Cardiac atrium fibroblast (primary cell): ENCODE measurements at places on chromosomes 7 and 10. TPM values are rescaled to one million over a fixed set of nuclear protein-coding genes. Genes with fewer than 3 reads are reported as not detected.

The ABCC2 gene
- 0.32 and 0.54 TPM in 2 replicates for total RNA-seq

The GSTO1 gene
- 159 and 195 TPM in 2 replicates for total RNA-seq

The SFXN4 gene
- total RNA-seq, result 14.6 and 70.4 TPM in 2 replicates

The ADAM22 gene
- 0.16 and 0.54 TPM in 2 replicates for total RNA-seq

The ZNF680 gene
- 7.1 and 17.9 TPM in 2 replicates for total RNA-seq

The AGBL3 gene
- under 0.01 TPM in 2 replicates for total RNA-seq

The NPTX2 gene
- 49.5 and 88.5 TPM in 2 replicates for total RNA-seq

The SUFU gene
- total RNA-seq, result 7.4 and 11.2 TPM in 2 replicates

The FBH1 gene
- total RNA-seq, result 78.3 and 92.5 TPM in 2 replicates

The FAM131B gene
- 0.36 and 0.97 TPM in 2 replicates for total RNA-seq

The ADD3 gene
- 191 and 202 TPM in 2 replicates for total RNA-seq

The PRPS1L1 gene
- not detected in 2 replicates for total RNA-seq

The PDZD7 gene
- total RNA-seq, result 0.54 and 1.3 TPM in 2 replicates

The TMEM26 gene
- 0.16 TPM in 1 of 2 replicates, not detected in the other for total RNA-seq

The TCAF2 gene
- 7.8 and 12.3 TPM in 2 replicates for total RNA-seq

The SLC39A12 gene
- total RNA-seq, result not detected in 2 replicates

The NEUROD6 gene
- not detected in 2 replicates for total RNA-seq

The CCDC3 gene
- 11.2 and 12.2 TPM in 2 replicates for total RNA-seq

The DUSP5 gene
- total RNA-seq, result 17.7 and 28.5 TPM in 2 replicates

The CAMK1D gene
- total RNA-seq, result 1.6 and 2.9 TPM in 2 replicates

The PON3 gene
- not detected in 2 replicates for total RNA-seq

The TAC1 gene
- total RNA-seq, result 5.2 TPM in 1 of 2 replicates, not detected in the other

The GATA3 gene
- 5.7 TPM in 1 of 2 replicates, not detected in the other for total RNA-seq

The CYP2W1 gene
- total RNA-seq, result not detected in 2 replicates

The ETV1 gene
- total RNA-seq, result 4.3 and 6.3 TPM in 2 replicates

The HTRA1 gene
- 123 and 135 TPM in 2 replicates for total RNA-seq

The ENO4 gene
- 0.16 TPM in 1 of 2 replicates, not detected in the other for total RNA-seq

The CYP3A4 gene
- not detected in 2 replicates for total RNA-seq

The AKR1C8 gene
- not detected in 2 replicates for total RNA-seq

The NEURL1 gene
- not detected in 2 replicates for total RNA-seq

The AQP1 gene
- 4.4 and 7.9 TPM in 2 replicates for total RNA-seq

The ATOH7 gene
- total RNA-seq, result not detected in 2 replicates

The ANKMY2 gene
- 6.8 and 9.2 TPM in 2 replicates for total RNA-seq

The ANKRD61 gene
- not detected in 2 replicates for total RNA-seq

The ABI1 gene
- total RNA-seq, result 30.3 and 35.9 TPM in 2 replicates

The UNCX gene
- total RNA-seq, result not detected in 2 replicates

The TRIM50 gene
- not detected in 2 replicates for total RNA-seq

The GCC1 gene
- 15.5 and 19.0 TPM in 2 replicates for total RNA-seq

The ADAMTS14 gene
- total RNA-seq, result 0.18 and 1.3 TPM in 2 replicates

The SGMS1 gene
- 46.0 and 46.5 TPM in 2 replicates for total RNA-seq

The MCM10 gene
- total RNA-seq, result 2.2 and 2.6 TPM in 2 replicates

The EGR2 gene
- total RNA-seq, result 4.9 and 9.4 TPM in 2 replicates

The OPN4 gene
- total RNA-seq, result not detected in 2 replicates
